ENCODE measurements at places on chromosomes 3 and 15. TPM values are rescaled to one million over a fixed set of nuclear protein-coding genes. Genes with fewer than 3 reads are reported as not detected.

The SLC6A20 gene
- not detected for total RNA-seq

The GOLGA6L10 gene
- 0.23 TPM for total RNA-seq

The TMCO5A gene
- total RNA-seq: not detected

The GBE1 gene
- 82.2 TPM for total RNA-seq

The FETUB gene
- not detected for total RNA-seq

The B4GALT4 gene
- 31.4 TPM for total RNA-seq

The MAGI1 gene
- total RNA-seq: 16.7 TPM

The GOLGA8G gene
- total RNA-seq: not detected

The MESP2 gene
- total RNA-seq: 0.23 TPM

The LDHAL6B gene
- total RNA-seq: not detected

The LRTM1 gene
- not detected for total RNA-seq

The SLC9C1 gene
- not detected for total RNA-seq

The TATDN2 gene
- total RNA-seq: 6.3 TPM

The CSPG4 gene
- total RNA-seq: 8.2 TPM

The GHRL gene
- total RNA-seq: not detected

The MUSTN1 gene
- total RNA-seq: not detected

The ACAN gene
- 0.17 TPM for total RNA-seq

The ALPK3 gene
- 0.12 TPM for total RNA-seq

The BNC1 gene
- total RNA-seq: 10.2 TPM

The FBXO22 gene
- total RNA-seq: 19.9 TPM

The GPR149 gene
- total RNA-seq: not detected

The SNURF gene
- 1.5 TPM for total RNA-seq

The MAP6D1 gene
- total RNA-seq: 2.0 TPM

The IL17RE gene
- total RNA-seq: 4.9 TPM

The GOLGA6D gene
- total RNA-seq: not detected

The SPINK8 gene
- total RNA-seq: not detected

The SOX14 gene
- not detected for total RNA-seq

The MRPS22 gene
- total RNA-seq: 47.5 TPM

The CCDC39 gene
- total RNA-seq: 0.23 TPM

The HRG gene
- not detected for total RNA-seq

The IFT122 gene
- 21.8 TPM for total RNA-seq
